ENCODE measurements at places on chromosomes 11 and 22.

DNA sequence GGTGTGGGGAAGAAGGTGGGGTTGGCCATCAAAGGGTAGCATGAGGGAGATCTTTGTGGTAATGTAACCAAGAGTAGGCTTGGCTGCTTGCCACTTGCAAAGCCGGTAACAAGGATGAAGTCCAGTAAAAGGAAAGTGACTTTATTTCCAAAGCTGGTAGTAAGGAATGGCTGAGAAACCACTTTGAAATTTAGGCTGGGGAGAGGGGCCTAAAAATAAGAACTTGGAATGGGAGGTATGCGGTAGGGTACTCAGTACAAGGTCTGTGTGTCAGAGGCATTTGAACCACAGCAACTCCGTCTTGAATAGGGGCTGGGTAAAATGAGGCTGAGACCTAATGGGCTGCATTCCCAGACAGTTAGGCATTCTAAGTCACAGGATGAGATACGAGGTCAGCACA lies 216.0 kb upstream of the ISX start:
- DNase-seq: no peak

GRCh38 chr22:42918500-42918899 lies 61.4 kb upstream of the ARFGAP3 start:
- DNase-seq: no peak

DNA sequence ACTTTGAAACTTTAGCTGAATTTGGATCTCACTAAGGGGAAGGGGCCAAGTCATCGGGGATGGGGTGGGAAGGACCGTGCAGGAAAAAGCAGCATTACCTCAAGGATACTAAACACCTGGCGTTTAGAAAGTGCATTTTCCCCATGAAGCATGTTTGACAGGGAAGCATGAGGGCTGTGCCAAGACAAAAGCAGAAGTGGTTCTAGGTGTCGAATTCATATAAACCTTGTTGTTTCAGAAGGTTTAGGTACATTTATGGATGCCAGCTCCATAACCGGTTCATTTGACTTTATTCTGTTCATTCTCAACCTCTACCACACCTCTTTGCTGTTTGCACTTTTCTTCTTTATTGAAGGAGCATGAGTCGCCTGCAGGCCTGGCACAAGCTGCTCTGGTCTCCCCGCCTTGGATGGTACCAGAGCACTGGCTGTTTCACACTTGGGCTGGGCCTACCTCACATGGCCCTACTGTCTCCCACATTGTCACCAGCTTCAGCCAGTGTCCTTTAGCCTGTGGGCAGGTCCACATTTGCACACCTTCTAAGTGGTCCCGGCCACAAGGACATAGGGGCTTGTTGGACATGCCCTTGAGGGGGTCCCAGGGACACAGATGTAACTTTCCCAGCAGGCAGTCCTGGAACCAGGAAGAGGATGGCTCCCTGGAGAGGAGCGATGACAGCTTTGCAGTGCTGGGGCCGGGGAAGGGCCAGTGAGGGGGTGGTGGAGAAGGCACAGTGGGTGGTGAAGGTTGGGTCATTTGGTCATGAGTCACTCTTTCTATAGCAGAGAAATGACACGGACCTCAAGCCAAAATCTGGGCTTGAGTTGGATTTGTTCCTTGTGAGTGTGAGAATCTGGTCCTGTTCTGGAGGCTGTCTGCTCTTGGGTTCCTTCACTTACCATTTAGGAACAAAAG lies 3.2 kb upstream of the ST14 start:
- no peak for DNase-seq

DNA sequence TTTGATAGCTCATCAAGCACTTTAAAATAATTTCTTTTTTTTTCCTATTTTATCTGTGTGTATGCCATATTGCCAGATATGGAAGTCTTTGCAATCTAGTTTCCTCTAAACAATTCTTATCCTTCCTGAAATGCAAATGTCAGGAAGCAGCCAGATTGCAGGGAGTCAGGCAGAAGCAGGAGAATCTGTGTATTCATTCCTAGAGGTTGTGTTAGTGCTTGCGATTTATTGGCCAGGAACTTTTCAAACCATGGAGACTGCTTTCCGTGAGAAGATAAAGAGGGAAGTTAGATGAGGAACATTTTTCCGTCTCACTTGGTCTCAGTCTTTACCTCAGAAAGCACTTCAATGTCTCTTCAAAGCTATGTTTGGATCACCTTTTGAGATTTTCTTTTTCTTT lies 91.9 kb downstream of the GRAMD1B start:
- DNase-seq: no peak

- no peak for DNase-seq
Observed at GRCh38 chr11:13446444-13446843, 16.6 kb downstream of the BTBD10 start.

DNA sequence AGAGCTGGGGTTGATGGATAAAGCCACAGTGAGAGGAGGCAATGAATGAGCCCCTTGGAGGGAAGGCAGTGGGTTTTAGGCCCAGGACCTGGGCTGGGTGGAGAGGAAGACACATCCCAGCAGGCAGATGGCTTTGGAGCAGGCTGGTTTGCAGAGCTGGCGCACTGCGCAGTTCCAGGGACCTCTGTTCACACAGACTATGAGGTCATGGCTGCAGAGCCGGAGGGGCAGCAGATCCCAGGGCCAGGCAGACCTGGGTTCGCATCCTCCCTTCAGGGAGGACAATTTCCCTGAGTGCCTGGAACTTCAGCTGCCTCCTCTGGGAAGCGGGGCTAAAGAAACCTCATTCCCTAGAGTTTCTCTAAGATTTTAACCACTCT lies 28.2 kb upstream of the DGKZ start:
- DNase-seq: no peak

DNA sequence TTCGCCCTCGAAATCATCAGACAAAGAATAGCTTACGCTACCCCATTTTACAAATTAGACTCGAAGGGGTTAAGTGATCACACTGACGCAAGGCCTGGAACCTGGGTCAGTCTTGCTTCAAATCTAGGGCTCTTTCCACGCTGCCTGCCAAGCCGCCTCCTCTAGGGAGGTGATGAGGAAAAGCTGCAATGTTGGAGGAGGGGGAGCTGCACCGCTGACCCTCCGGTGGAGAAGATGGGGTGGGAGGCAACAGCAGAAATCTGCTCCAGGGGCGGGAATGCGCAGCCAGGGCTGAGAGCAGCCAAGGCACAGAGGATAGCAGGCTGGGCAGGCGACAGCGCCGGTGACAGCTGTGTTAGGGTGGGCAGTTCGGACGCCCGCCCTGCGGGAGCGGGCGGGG lies 595 bp downstream of the SYVN1 start:
- DNase-seq: no peak

- no peak for DNase-seq
Observed at GRCh38 chr11:35765211-35765610, 102.6 kb downstream of the TRIM44 start.

GRCh38 chr22:23078462-23078787 lies 8.1 kb downstream of the GNAZ start:
- no peak for DNase-seq

DNA sequence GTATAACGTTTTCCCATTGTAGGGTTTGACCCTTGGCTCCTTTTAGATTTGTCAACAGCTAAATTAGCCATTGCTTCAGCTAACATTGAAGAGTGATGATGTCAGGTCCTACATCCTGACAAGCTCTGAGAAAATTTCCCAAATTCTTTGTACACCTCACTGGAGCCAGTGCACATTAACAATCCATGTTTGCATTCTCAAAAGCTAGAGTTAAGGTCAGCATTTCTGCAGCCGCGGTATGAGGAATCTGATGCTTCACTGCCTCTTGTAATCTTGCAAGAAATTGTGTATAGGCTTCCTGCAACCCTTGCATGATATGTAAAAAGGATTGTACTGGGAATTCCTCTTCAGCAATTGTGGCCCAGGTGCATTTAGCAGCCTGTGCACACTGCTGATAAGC lies 33.1 kb upstream of the NCAM1 start:
- no peak for DNase-seq

DNA sequence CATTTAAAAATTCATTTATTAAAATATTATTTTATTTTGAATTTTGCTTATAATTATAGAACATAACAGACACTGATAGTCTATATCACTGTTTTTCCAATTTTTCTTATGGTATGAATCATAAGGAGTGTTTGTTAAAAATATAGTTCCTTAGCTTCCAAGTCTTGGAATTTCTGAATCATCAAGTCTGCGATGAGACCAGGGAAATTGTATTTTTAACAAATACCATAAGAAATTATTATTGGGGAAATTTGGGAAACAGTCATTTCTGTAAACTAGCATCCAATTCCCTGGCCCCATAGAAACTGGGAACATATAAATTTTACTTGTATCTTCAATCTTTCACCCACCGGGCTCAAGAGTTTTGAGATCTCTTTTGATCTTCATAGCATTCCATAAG lies 38.0 kb upstream of the PICALM start:
- DNase-seq: no peak

DNA sequence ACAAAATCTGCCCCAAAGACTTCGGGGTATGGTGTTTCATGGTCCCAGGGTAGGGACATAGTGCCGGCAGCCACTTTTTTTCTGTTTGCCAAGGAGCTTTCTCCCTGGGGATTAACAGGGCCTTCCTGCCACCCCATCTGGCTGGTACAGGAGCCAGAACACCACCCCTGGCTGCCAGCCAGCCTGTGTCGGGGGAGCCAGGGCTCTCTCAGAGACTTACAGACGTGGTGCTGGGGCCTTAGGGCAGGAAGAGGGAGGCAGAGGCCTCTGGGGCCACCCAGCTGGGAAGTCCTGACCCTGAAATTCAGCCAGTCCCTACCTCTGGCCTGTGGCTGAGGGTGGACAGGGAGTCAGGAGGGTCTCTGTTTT lies 52.4 kb upstream of the CDON start:
- no peak for DNase-seq

DNA sequence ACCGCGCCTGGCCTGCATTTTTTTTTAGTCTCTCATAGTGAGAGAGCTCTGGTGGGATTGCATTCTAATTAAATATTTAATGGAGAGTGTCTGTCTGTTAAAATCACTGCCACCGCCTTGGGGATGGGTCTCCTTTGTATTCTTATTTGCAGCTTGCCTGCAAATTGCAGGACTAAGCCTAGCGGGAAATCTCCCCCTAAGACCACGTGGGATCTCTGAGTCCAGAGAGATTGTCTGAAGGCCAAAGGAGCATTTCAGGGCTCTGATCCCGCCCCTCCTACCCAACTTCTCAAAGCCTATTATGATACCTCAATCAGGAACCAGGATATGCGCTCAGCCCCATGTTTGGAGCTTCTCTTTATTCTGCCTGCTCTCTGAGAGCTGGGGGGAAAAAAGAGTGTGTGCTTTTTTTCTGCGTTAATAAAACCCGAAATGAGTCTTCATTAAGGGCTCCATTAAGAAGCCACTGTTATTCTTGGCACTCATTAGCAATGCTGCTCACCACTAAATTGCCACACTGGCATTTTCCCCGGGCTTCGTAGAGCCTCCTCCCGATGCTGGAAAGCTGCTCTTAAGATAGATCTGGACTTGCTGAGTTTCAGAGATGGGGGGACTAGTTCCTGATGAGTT lies 92.9 kb upstream of the THY1 start:
- DNase-seq: no peak

DNA sequence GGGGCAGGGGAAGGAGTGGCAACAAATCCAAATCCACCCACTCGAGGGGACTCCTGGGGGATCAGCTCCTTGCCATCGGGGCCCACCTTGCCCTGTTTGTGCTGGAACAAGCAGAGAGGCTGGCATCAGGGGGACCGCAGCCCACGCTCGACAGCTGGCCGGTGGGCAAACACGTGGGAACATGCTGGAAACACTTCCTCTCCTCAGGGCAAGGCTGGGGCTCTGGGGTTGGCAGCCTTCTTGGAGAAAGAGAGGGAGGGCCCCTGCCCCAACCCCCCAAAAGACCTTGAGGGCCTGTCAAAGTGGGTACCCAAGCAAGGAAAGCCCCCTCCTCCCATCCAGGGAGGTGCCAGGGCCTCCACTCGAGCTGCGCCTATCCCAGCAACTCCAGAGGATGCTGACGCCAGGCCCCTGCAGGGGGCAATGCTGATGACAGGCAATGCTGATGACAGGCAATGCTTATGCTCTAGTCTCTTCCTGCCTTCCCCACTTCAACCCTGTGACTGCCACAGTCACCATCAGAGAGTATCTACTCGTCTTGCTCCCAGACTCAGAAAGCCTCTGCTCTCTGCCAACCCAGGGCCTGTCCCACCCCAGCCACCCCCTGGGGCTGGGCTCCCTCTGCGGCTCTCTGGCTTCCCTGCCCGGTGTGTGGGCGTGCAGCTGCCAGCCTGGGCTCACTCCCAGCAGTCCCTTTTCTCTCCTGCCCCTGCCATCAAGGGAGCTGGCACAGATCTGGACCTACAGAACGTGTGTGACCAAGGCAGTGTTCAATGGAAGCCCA lies 6.0 kb downstream of the ESS2 start:
- DNase-seq: no peak

GRCh38 chr11:101188801-101189200 lies 59.2 kb upstream of the PGR start:
- no peak for DNase-seq

- no peak for DNase-seq
Observed at GRCh38 chr11:59767225-59767611, 12.0 kb downstream of the STX3 start.

DNA sequence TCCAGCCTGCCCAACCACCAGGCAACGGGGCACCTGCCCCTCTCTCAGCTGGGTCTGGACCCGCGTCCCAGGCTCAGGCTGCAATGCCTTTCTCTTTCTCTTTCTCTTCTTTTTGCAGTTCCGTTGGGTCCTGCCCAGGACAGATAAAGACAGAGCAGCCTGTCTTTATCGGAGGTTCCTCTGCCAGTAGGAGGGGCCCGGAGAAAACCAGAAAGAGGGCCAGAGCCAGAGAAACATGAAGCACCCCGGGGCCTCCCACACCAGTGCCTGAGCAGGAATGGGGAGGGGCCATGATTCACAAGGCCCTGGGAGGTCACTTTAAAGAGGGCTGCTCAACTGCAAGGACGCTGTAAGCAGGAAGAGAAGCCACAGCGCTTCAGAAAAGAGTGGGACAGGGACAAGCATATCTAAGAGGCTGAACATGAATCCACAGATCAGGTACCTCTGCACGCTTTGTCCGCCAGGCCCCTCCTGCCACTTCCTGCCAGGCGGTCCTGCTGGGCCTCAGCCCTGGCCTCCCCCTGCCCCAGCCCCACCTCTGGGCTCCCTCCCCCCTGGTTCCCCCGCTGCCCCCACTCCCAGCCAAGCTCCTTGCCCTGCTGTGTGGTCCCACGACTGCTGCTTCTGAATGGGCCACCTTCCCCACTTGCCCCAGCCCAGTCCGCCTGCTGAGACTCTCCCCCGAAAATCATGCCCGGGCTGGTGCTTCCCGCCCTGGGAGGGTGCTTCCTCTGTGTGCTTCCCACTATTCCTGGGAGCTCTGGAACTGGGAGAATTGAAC lies at the start of gene APOBEC3C:
Gene APOBEC3C, plus strand, starts transcription at position 316 of the 781 bp plus-strand sequence. Its CDS starts 106 bp downstream, at position 422.
- peak; percentile 72 for DNase-seq

DNA sequence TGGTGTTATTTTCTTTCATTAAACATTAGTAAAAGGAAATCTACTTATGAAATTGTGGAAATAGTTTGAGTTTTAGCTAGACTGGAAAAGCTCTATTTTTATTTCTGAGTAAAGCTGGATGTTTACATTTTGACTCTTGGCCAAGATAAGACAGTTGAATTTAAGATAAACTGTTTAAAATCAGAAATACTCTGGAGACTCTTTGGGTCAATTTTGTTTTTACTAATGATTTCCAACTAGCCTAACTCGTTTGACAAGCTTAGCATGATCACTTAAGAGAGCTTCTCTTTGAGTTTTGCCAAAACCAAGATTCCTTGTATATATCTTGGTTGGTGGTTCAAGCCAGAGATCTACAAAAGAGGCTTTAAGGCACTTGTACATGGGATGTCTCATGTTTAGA lies 724.8 kb upstream of the LUZP2 start:
- no peak for DNase-seq

- DNase-seq: no peak
Observed at GRCh38 chr11:64094463-64095260, 58.9 kb downstream of the FLRT1 start.

All from retina (tissue), 1 donor.